Urinary bladder (tissue), 4 donors: ENCODE measurements at places on chromosomes 6 and 20. TPM values are rescaled to one million over a fixed set of nuclear protein-coding genes. Genes with fewer than 3 reads are reported as not detected.

- DNase-seq, result peak; percentile 47
Observed at GRCh38 chr20:57346477-57346876, 4.6 kb upstream of the RAE1 start.

DNA sequence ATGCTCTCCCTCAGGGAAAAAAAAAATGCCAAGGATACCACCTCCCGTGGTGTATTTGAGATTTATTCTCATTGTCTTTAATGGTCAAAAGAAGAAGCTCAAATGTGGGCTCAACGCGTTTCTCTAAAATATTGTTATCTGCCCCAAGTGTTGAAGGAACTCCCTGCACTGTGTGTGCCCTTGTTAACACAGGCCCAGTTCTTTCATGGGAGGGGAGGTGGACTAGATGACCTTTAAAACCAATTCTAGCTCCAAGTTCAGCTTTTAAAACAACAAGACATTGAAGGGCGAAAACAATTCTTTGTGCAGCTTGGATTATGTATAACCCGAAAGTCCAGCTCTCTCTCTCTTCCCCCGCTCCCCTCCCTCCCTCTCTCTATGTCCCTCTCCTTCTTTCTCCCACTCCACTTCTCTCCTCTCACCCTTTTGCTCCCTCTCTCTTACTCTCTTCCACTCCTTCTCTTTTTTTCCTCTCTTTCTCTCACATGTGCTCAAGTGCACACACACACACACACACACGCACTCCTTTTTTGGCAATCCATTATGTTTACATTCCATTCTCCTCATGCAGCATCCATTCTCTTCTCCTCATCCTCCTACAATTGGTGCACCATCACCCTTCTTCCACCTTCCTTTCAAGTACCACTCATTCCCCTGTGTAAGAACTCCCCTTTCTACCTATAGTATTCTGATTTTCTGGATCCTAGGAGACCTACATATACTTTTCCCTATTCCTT lies 8.5 kb downstream of the HLA-DMB start:
- DNase-seq, result no peak

DNA sequence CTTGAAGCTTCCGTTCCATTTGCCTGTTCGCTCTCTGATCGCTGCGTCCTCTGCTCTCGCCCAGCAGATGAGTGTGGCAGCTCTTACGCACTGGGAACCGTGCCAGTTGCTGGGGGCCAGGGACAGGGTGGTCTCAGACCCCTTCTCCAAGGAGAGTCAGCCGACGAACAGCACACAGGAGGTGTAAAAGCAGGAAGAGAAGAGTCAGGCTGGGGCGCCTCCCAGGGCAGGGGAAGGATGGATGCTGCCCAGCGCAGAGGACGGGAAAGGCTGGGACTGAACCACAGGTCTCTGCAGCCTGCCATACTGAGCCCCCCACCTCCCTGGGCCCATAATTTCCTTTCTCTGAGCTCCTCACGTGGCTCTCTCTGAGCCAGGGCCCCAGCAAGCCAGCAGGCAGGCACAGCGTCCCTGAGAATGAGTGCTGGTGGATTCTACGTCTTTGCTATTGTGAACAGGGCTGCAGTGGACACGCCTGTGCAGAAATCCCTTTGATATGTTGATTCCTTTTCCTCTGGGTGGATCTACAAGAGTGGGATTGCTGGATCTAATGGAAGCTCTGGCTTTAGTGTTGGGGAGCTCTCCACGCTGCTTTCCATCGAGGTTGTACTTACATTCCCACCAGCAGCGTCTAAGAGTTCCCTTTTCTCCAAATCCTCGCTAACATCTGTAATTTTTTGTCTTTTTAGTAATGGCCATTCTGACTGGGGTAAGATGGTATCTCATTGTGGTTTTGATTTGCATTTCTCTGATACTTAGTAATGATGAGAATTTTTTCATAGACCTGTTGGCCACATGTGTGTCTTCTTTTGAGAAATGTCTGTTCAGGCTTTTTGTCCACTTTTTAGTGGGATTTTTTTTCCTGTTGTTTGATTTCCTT lies 104.1 kb downstream of the PSMB1 start:
- no peak for DNase-seq

GRCh38 chr6:104484626-104485025 lies 375.1 kb downstream of the HACE1 start:
- DNase-seq, result no peak

DNA sequence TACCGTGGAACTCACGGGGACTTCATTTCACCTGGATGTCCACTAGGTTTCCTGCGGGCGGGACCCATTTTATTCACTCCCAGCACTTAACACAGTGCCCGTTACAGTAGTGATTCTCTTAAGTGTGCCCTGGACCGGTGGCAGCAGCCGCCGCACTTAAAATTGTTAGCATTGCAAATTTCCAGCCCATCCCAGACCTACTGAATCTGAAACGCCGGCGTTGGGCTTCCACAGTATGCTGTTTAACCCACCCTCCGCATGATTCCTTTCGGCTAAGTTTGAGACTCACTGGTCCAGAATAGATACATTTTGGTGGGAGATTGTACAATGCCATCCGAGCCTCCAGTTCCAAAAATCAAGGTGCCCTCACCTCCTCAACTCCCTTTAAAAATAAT lies 967 bp downstream of the SMPDL3A start:
- DNase-seq, result no peak

PCSK2 gene
- total RNA-seq, result 1.5 TPM

BPIFB1 gene
- not detected for total RNA-seq

KIF25 gene
- not detected for total RNA-seq

DNA sequence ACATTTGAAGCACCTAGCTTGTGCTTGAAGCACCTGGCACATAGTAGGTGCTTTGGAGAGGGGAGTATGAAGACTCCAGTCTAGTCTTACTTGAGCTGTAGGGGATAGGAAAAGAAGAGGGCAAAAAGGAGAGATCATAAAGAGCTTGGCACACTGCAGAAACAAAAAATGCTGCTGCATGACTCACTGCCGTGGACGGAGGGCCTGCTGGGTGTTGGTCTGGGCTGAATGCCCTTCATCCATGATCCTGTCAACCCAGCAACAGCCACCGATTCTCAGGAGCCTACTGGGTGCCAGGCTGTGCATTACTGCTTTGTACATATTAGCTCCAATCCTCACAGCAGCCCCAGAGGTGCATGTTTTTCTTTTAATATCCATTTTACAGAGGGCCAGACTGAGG lies 6.0 kb downstream of the PDYN start:
- DNase-seq, result no peak

GRCh38 chr6:84263557-84263956 lies 36.1 kb upstream of the CEP162 start:
- no peak for DNase-seq

C6orf118 gene
- total RNA-seq, result not detected

TP53RK gene
- total RNA-seq, result 21.5 TPM

- DNase-seq, result no peak
Observed at GRCh38 chr20:49865559-49865958, 49.8 kb downstream of the SPATA2 start.

TLDC2 gene
- total RNA-seq, result 1.6 TPM

DNA sequence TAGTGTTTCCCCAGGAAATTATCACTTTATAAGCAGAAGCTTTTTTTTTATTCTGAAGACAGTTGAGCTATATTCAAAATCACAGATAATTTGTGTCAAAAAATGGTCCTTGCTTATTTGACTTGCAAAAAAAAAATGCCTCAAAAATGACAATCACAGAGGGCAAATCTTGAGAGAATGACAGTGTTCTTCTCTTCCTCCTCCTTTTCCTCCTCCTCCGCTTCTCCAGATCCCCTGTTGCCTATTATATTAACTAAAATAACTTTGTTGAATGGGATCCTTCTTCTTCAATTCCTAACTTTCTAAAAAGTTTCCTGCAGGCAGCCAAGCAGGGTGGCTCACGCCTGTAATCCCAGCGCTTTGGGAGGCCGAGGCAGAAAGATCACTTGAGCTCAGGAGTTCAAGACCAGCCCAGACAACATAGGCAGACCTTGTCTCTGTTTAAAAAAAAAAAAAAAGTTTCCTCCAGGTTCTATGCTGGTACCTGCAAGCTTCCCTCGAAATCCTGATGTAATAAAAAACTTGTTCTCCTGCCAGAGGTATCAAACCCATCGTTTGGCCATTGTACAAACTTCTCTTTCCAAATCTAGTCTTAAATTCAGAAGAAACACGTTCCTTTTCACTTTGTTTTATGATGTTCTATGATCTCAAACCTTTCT lies 128.6 kb downstream of the IPCEF1 start:
- DNase-seq, result no peak

DNA sequence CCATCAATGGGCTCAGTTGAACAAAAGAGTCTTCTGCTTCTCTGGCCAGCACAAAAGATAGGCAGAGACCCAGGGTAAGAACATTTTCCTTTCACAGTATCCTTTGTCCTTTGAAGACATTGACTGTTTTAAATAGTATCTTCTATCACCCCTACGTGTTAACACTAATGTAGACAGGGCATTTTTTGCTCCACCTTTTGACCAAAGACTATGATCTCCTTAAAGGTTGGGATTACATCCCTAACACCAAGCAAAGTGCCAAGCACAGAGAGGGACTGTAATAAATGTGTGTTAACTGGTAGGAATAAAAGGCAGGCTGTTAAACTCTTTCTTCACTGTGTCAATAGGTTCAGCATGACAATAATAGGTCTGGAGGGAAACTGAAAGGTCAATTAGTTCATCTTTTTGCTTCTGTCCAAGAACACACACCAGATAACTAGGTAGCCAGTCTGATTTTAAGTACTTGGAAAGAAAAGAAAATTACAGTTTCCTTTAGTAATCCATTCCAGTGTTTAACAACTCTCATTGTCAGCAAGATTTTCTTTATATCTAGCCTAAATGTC lies 63.6 kb upstream of the NOX3 start:
- DNase-seq, result no peak

SIRPD gene
- not detected for total RNA-seq

MCHR2 gene
- 0.48 TPM for total RNA-seq

MAN1A1 gene
- 245 TPM for total RNA-seq

CFAP61 gene
- 0.32 TPM for total RNA-seq

MUCL3 gene
- not detected for total RNA-seq

NR2E1 gene
- total RNA-seq, result not detected

ATP6V1G2 gene
- total RNA-seq, result 3.3 TPM

- DNase-seq, result no peak
Observed at GRCh38 chr6:149044528-149044927, 273.0 kb upstream of the TAB2 start.

HSPA12B gene
- 10.7 TPM for total RNA-seq

DNA sequence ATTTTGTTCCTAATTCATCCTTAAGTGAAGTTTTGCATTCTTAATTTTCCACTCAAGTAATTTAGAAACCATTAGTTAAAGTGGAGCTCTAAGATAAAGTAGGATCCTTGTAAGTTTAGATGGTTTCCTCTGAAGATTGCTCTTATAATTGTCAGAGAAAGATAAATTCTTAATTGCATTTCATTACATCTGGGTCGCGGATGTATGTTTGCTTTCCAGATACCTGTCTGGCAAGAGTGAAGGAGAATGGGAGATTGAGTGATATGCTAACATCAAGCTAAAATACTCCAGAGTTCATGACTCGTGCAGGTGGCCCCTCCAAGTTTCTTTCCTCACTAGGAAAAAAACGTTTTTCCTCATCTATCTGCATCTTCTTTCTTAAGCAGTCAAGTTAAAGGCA lies 361.8 kb downstream of the DOK5 start:
- DNase-seq, result no peak

- no peak for DNase-seq
Observed at GRCh38 chr6:105326833-105327770, 75.8 kb downstream of the PREP start.

DNA sequence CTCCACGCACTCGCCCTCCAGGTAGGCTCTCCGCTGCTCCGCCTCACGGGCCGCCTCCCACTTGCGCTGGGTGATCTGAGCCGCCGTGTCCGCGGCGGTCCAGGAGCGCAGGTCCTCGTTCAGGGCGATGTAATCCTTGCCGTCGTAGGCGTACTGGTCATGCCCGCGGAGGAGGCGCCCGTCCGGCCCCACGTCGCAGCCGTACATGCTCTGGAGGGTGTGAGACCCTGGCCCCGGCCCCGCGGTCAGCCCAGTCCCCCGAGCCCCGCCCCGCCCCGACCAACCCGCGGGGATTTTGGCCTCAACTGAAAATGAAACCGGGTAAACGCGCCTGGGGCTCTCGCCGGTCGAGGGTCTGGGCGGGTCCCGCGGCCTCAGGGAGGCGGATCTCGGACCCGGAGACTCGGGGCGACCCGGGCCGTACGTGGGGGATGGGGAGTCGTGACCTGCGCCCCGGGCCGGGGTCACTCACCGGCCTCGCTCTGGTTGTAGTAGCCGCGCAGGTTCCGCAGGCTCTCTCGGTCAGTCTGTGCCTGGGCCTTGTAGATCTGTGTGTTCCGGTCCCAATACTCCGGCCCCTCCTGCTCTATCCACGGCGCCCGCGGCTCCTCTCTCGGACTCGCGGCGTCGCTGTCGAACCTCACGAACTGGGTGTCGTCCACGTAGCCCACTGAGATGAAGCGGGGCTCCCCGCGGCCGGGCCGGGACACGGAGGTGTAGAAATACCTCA lies 598 bp downstream of the HLA-B start:
- no peak for DNase-seq
